DMS153 (cell line): ENCODE measurements at places on chromosomes 11 and 22.
A peak's percentile ranks its signal among the peaks of the same experiment; 100 is the strongest.

DNA sequence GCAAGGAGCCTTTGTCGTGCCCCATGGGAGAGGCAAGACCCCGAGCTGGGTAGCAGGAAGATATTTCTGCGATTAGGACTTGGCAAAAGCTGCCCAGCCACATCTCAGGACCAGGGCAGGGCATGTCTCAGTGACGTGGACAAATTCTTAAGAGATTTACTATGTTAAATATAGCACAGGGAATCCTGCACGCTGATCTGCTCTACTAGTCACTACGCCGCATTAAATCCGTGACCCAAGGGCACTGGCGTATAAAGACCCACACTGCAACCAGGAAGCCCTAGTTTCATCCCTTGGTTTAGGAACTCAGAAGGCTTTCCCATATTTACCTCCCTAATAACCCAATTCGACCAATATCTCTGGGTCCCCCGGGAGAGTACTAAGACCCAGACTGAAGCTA lies 35.1 kb downstream of the AP1B1 start:
- DNase-seq = no peak

DNA sequence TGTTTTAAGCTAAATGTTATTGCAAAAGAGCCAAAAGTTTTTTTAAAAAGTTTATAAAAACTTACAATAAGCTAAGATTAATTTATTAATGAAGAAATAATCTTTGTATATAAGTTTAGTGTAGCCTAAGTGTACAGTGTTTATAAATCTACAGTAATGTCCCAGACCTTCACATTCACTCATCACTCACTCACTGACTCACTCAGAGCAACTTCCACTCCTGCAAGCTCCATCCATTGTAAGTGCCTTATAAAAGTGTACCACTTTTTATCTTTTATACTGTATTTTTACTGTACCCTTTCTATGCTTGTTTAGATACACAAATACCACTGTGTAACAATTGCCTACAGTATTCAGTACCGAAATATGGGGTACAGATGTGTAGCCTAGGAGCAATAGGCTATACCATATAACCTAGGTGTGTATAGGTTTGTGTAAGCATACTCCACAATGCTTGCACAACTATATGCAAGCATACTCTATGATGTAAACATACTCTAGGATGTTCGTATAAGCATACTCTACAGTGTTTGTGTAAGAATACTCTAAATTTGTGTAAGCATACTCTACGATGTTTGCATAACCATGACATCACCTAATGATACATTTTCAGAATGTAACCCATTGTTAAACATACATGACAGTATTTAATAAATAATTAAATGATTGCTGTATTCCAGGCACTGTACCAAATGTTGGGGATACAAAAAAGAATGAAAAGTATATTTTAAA lies 953.0 kb downstream of the KCNA4 start:
- no peak for DNase-seq

DNA sequence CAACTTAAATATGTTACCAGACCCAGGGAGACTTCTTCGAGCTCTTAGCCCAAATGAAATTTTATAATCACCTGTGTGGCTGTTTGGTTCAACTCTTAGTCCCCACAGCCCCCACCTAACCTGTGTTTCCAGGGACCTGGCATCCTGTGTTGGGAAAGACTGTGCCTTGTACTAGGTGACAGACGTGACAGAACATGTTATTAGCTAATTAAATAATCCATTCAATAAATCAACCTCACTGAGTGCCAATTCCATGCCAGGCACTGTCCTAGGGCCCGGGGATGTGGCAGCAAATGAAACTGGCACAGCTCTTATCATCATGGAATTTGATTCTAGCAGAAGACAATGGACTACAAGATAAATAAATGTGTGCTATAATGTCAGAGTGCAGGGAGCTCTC lies 431.9 kb downstream of the MIAT start:
- no peak for DNase-seq

- no peak for DNase-seq
Observed at GRCh38 chr11:129795089-129795488, 20.6 kb upstream of the TMEM45B start.

GRCh38 chr11:35334385-35335090 lies 84.8 kb downstream of the SLC1A2 start:
- DNase-seq = peak; percentile 40

DNA sequence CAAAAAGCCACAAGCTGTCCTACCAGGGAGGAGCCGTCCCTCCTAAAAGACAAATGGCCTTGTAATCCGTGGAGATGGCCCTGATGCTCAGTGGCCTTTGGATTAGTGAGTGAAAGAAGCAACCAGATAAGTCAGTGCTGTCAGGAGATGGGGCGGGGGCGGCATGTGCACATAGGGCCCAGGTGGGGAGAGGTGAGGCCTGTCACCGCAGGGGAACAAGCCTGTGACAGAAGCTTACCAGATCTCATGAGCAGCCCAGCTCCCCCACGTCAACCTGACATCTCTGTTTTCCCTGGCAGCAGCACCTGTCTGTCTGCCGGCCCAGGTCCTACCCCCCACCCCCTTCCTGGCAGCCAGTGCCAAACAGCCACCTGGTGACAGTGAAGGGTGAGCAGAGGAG lies 162.6 kb downstream of the BUD13 start:
- peak; percentile 39 for DNase-seq

DNA sequence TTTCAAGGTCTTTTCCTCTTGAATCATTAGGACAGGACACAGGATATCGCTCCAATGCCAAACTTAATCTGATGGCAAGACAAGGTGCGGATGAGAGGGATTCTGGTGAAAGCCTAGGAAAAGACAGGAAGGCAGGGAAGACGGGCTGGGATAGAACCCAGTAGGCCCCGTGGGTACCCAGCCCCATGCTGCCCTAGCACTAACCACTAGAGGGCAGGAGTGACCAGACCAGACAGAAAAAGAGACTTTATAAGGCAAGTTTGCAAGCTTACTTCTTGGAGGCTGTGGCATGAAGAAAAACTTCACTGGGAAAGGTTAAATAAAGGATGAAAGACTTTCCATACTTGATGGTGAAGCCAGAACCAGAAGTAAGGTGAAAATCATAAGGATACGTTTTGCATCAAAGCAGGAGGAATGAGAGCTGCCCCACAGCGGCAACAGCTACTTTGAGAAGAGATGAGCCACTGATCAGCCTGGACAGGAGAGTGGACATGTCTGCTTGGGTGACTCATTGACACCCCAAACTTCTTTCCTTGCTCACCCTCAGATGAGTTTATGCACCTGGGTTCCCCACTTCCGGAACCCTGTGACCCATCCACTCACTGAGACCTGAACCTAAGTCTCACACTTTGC lies 39.8 kb downstream of the SYN3 start:
- DNase-seq = peak; percentile 15

DNA sequence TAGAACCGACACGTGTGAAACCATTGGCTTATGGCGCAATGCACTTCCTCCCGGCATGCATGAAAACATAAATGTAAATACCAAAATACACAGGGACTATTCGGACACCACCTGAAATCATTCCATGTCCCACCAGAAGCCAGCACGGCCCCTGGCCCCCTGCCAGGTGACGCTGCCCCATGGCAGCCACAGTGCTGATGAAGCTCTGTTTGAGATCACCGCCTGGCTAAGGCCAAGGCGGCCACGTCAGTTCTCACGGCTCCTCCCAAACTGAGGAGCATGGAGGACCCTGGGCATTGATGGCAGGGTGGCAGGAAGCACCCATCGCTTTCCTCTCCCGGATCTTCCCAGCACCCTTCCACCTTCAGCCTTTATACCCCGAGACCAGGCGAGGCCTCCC lies 89.5 kb downstream of the CDKN1C start:
- DNase-seq = no peak

DNA sequence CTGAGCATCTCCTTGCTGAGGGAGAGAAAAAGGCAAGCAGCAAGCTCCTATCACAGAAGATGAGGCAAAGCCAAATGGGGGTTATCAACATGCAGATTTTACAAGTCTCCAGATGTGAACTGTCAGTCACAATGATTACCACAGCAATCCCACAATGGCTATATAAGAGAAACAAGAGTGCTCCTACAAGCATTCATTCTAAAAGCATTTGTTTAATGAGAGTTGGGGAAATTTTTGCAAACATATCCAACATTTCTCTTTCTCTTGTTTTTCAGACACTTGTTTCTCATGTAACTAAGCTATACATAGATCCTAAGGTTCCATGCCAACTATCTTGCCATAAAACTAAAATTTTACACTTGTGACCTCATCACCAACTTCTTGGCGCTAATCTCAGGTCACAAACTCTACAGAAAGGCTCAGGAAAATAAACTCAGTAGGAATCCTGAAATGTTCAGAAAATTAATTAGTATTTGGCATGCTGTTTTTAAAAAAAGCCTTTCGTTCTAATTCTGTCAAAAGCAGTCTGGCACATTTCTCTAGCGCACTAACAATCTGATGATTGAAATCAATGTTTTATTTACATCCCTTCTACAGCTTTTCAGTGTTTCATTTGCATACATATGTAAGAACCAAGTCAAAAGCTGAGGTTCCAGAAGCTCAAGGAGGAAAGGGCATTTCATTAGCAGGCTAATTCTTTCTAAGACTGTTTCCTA lies 199.5 kb downstream of the TTC28 start:
- no peak for DNase-seq

GRCh38 chr11:19441752-19442553 lies 201.2 kb upstream of the E2F8 start:
- DNase-seq = peak; percentile 58

GRCh38 chr11:128734832-128735224 lies 41.0 kb downstream of the FLI1 start:
- no peak for DNase-seq

DNA sequence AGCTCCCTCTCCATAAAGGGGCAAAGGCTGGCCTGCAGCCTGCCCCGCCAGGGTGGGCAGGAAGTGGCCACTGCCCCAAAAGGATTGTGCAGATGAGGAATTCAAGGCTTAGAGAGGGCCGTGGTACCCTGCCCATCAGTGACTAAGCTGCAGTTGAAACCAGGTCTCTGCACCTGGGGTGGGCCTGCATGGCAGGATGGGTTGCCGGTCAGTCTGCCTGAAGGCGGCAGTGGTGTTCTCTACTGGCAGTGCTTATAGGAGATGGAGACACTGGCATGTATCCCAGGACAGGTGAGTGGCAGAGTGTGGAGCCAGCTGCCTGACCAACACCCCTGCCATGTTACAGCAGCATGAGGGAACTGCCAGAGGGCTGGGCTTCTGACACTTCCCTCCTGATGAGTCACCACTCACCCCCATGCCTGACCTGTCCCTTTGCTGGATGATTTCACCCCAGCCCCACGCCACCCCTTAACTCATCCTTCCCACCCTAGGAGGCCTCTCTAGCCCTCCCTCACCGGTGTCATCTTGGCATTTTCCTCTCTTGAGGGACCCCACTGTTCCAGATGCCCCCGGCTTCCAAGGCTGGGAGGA lies 70.2 kb upstream of the LMO1 start:
- DNase-seq = no peak

DNA sequence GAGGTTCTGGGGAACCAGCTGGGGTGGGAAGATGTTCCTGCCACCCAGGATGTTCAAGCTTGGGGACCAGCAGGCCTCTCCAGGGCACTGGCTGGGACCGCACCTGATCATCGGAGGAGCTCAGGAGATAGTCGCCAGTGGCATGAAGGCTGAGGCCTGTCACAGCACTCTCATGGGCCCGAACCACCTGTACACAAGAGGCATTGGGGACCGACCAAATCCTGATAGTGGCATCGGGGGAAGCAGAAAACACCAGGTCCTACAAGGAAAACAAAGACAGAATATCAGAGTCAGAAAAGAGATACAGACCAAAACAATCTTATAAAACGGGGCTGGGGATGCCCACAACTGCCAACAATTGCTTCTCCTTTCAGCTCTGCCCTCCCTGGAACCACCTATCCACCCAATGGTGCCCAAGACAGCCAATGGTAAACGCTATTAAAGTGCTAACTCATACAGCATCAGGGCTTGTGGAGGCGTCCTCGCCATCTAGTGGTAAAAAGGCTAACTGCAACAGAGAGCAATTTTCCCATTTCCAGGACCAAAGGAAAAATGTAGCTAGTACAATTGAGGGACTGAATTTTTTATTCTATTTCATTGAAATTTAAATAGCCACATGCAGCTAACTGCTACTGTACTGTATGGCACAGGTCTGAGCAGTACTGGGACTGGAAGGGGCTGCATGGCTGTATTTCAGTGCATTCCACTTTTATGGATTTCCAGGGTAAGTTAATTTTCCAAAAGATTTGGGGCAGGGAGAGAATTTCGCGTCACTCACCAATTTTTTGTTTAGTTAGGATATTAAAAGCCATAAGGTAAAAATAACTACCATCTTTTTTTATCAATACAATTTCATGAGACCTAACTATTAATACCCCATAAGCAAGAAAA lies 7.1 kb downstream of the PRPF19 start:
- peak; percentile 26 for DNase-seq

DNA sequence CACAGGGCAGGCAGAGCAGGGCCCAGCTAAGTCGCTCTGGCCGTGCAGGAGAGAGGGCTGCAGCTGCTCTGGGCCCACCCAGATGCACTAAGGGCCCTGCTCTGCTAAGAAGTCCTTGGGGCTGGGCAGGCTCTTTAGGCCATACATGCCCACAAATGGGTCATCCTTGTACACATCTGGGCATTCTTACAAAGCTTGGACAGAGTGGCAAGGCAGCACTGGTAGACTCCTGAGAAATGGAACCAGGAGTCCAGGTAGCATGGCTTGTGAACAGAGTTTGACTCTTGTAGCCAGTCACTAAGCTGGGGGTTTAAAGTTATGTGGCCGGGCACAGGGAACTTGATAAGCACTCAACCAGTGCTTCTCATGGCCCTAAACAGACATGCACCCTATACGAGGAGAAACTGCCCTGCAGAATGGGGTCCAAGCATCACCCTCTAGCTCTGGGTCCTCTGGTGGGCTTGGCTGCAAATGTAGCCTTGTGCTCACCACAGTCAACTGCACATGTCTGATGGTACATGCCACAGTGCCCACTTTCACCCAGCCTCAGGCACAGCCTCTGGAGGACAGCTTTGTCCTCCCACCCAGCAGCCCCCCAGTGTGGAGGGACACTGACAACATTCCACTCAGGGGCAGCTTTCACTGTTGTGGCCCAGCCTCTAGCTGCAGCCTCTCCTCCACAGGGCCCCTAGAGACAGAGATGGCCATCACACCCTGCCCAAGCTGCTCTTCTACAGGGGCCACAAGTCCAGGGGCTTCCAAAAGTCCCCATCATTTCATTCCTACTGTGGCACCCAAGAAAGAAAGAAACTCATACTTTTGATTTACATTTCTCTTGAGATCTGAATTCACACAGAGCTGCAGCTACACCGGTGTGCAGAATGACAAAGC lies 75.2 kb downstream of the DGCR2 start:
- DNase-seq = no peak

- DNase-seq = peak; percentile 7
Observed at GRCh38 chr22:44685384-44686056, 16.5 kb upstream of the PRR5 start.
